ENCODE measurements at places on chromosomes 7 and 10. TPM values are rescaled to one million over a fixed set of nuclear protein-coding genes. Genes with fewer than 3 reads are reported as not detected.

Gene KLLN
- 0.52 TPM for total RNA-seq

Gene ADAM12
- total RNA-seq: 0.22 TPM

Gene CADPS2
- 11.5 TPM for total RNA-seq

Gene NXPH1
- total RNA-seq: 0.27 TPM

DNA sequence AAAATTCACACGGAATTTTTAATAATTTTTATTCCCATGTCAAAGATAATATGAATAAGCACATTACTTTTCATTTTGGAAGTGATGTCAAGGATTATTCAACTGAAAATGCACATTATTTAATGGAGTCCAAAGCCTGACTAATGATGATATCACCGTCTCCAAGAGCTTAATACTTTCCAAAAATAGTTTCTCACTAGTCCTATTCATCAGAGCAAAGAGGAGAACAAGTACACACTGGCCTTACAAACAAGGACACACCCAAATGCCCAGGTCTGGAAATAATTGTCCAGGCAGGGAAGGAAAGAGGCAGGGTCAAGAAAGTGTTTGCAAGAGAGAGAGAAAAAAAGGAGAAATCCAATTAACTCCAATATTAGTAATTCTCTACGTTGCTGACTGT is 216.8 kb upstream of the CCDC6 start:
- DNase-seq: no peak

DNA sequence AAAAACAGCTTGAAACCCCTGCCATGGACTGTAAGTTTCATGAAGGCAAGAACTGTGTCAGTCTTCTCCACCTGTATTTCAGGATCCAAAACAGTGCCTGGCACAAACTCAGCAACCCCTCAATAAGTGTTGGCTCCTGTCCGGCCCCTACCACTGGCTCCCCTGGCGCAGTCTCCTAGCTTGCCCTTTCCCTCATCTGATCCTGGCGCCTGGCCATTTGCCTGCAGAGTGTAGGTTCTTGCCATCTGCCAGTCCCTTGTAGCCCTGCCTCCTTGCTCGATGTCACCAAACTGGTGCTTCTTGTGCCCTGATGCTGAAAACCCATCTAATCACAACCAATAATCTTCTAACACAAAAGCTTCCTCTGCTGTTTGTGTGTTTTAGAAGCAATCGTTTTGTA is 60.4 kb downstream of the LGI1 start:
- no peak for DNase-seq

DNA sequence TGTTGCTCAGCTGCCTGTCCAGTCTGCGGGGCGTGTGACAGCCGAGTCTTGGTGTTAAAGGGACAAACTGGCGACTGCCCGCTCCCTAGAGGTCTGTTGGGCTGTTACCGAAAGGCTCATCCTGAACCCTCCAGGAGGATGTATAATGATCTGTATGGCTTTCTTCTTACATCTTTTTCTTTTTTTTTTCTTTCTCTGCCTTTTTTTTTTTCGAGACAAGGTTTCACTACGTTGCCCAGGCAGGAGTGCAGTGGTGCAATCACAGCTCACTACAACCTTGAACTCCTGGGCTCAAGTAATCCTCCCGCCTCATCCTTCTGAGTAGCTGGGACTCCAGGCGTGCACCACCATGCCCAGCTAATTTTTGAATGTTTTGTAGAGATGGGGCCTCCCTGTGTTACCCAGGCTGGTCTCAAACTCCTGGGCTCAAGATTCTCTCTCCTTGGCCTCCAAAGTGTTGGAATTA is 857 bp downstream of the INTS15 start:
- DNase-seq: no peak

- DNase-seq: no peak
Observed at GRCh38 chr7:152508701-152509100, 72.9 kb upstream of the KMT2C start.

GRCh38 chr7:30048582-30048981 is 20.4 kb downstream of the PLEKHA8 start:
- no peak for DNase-seq

DNA sequence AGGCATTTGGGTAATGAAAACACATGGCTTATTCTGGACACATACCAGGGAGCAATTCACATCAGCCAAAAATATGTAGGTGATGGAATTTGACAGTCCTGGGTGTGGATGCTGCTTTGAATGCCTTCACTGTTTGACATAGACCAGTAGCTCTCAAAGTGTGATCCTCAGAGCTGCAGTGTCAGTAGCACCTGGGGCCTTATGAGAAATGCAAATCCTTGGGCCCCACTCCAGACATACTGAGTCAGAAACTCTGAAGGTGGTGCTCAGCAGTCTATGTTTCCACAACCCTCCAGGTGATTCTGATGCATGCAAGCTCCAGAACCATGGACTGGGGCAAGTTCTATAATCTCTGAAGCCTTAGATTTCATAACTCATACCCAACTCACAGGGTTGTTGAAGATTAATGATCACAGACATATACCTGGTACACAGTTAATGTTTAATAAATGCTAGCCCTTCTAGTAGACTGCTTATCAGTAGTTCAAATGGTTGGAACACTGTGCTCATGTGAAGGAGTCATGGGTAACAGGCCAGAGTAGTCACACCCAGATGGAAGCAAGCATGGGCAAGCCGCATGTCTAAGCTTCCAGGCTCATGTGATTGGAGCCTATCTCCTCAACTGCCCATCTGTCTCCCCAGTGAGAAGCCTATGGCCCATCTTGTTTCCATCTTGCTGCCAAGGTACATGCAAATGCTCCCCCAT is 715.7 kb downstream of the GRID1 start:
- DNase-seq: no peak

DNA sequence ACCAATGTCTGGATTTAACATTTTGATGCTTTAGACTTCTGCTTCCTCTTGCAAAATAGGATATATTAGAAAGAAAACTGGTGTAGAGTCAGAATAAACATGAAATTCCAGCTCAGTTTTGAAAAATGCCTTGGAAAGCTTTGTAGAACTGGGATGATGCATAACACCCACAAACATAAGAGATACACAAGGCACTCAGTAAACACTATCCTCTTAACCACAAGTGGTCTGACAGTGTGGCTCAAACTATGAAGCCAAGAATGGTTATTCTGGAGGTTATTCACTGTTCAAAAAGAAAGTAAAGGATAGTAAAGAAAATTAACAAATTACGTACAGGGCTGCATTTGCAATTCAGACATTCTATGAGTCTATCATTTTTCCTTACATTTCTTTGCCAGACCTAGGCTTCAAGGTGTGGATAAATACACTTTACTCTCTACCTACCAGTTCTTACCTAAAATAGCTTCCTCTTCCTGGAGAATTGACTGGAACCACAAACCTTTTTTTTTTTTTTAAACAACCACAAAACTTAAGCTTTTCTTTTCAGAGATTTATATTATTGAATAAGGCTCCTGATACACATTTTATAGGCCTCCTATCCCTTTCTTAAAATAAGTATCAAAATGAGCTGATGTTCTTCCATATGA is 9.0 kb upstream of the RSBN1L start:
- no peak for DNase-seq

DNA sequence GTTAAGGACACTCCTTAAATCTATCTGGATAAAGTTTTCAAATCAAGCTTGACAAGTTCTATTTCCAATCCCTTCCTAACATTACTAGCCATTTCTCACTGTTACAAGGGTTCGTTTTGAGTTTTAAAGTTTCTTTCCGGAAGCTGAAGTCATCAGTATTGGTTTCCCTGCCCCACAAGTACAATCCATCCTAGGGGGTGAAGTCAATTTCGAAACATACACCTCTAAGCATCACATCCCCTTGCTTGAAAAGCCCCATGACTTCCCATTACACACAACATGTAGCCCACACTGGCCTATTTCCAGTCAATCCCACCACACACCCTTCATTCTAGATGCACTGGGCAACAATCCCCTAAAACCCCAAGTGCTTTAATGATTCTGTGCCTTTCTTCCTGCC is 13.0 kb downstream of the DPY19L1 start:
- no peak for DNase-seq

DNA sequence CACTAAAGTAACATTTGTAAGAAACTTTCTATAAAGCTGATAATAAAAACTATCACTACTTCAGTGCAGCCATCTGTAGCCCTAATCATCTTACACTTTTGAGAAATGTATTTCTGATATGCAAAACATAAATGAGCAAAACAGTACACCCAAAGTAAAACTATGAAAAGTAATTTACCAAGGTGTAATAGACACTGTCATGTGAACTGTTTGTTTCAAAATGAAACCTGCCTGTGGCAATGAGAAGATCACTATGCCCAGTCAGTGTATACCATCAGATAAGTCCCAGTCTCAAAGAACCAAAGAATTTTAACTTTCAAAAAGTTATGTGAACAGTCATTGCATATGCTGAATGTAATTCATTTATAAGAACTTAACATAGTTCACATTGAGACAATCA is 398.1 kb downstream of the CDC14C start:
- no peak for DNase-seq

DNA sequence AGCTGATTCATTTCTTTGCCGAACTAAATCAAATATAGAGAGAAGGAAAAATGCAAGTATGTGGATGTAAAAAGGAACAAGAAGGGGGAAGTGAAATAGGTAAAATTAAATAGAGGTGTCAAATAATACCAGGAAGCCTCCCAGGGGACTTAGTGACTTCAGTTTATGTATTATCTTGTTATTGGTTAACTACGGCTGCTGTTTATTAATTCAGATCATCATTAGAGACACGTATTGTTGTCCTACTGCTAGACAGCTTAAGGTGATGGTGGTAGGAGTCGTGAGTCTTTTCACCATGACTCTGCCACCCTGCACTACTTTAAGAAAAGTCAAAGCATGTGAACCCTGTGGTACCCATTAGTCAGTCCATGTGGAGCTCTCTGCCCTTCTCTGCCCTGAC is 289.1 kb downstream of the PRKG1 start:
- DNase-seq: no peak

GRCh38 chr10:31508882-31509281 is 189.9 kb downstream of the ZEB1 start:
- no peak for DNase-seq

- no peak for DNase-seq
Observed at GRCh38 chr10:118742782-118743181, 12.0 kb downstream of the CACUL1 start.

GRCh38 chr10:128723631-128724205 is 597.5 kb upstream of the MKI67 start:
- DNase-seq: no peak

All from WTC11 (cell line).